ENCODE measurements at places on chromosomes 12 and 14. TPM values are rescaled to one million over a fixed set of nuclear protein-coding genes. Genes with fewer than 3 reads are reported as not detected.

FAM186B gene
- 0.10 TPM for total RNA-seq

BCL2L14 gene
- not detected for total RNA-seq

FOXN4 gene
- not detected for total RNA-seq

SMIM41 gene
- 0.33 TPM for total RNA-seq

GRCh38 chr12:114562654-114563053, 121.3 kb downstream of the TBX3 start:
- H3K27me3 ChIP-seq, result no peaks in the 10 kb centered on the region
- no peaks in the 10 kb centered on the region for H3K4me1 ChIP-seq
- no peaks in the 10 kb centered on the region for H3K36me3 ChIP-seq
- DNase-seq, result no peak
- H3K4me3 ChIP-seq, result no peak overlapping the region
- no peak overlapping the region for H3K27ac ChIP-seq

DNA sequence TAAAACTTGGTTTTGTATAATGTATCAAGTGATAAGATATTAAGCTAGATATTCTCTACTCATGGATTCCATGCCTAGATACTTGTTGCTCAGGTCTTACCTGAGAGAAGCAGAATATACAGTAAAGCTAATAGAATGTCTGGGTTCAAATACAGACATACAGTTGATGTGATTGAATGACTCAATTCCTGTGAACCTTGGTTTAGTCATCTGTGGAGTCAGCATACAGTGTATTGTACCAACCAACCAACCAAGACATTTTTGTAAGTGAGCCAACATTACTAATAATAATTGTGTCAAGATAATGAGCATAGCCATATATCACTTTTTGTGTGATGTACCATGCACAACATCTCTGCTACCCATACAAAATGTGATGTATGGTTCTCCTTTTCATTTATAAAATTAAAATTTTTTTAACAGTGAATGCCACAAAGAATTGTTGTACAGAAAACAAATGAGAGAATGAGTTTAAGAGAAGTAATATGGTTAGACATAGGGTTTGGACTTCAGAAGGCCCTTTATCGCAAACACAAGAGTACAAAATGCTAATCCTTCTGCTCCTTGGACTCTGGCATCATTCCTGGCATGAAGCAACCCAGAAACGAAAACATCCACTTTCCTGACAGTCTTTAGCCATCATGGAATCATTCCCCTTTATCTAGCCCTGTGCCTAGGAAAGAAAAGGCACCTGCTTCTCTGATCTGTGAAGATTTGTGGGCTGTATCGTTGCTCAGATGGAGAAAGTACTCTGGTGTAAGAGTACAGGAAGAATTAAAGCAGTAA, 977.2 kb upstream of the USP15 start:
- no peak overlapping the region for H3K4me3 ChIP-seq
- no peaks in the 10 kb centered on the region for H3K4me1 ChIP-seq
- H3K27me3 ChIP-seq, result no peaks in the 10 kb centered on the region

- no peak for DNase-seq
- H3K27ac ChIP-seq, result no peak overlapping the region
- H3K27me3 ChIP-seq, result no peaks in the 10 kb centered on the region
- no peaks in the 10 kb centered on the region for H3K36me3 ChIP-seq
Measured at GRCh38 chr12:32988982-32989381, 92.4 kb upstream of the PKP2 start.

DNA sequence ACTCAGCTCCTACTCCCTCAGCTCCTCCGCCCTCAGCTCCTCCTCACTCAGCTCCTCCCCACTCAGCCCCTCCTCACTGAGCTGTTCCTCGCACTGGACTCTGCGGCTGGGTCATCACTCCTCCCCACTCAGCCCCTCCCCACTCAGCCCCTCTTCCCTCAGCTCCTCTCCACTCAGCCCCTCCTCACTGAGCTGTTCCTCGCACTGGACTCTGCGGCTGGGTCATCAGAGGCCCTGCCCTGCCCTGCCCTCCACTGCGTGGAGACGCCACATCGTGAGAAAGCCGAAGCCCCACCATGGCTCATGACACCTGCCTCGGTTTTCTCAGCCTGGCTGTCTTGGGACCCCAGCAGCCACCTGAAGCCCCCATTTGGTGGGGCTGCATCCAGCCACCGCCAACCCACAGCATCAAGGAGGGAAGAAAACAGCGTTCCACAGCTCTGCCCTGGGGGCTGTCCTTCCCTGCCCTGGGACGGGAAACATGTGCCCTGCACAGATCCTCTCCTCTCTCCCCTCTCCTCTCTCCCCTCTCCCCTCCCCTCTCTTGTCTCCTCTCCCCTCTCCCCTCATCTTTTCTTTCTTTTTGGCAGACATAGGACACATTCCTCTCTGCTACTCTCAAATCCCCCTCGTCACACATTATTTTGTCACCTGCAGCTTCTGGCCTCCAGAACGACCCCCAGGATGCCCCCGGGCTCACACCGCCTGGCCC, 17.7 kb downstream of the NOC4L start:
- no peak overlapping the region for H3K27ac ChIP-seq
- peaks cover 32% of the 10 kb centered on the region for H3K36me3 ChIP-seq
- no peak for DNase-seq
- H3K27me3 ChIP-seq, result peaks cover 4% of the 10 kb centered on the region
- peaks cover 28% of the 10 kb centered on the region for H3K4me1 ChIP-seq

- DNase-seq, result no peak
- H3K27me3 ChIP-seq, result no peaks in the 10 kb centered on the region
- no peak overlapping the region for H3K4me3 ChIP-seq
- H3K4me1 ChIP-seq, result no peaks in the 10 kb centered on the region
Measured at GRCh38 chr12:85392508-85392907, 112.5 kb downstream of the ALX1 start.

DNA sequence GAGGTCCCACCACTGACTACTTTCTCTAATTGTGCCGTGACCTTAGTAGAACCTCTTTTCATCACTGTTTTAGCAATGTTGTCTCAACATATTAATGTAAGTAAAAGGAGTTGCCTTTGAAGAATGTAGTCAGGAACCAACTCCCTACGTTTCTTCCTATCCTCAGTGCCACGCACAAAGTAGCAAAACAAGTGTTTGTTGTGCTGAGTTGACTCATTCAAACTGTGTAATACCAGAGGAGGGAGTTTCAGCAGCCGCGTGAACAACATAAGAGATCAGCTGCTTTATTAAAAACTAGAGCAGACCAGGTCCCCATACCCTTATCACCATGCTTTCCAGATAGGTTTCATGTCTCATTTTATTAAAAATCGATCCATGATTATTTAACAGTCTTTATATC, 19.1 kb downstream of the PLBD1 start:
- no peak overlapping the region for H3K4me3 ChIP-seq
- H3K27me3 ChIP-seq, result no peaks in the 10 kb centered on the region
- no peaks in the 10 kb centered on the region for H3K4me1 ChIP-seq
- no peaks in the 10 kb centered on the region for H3K36me3 ChIP-seq

GRCh38 chr14:105937253-105938054, 411.1 kb downstream of the TMEM121 start:
- H3K4me1 ChIP-seq, result no peaks in the 10 kb centered on the region
- no peak for DNase-seq
- H3K27ac ChIP-seq, result no peak overlapping the region

GRCh38 chr14:79278798-79279644, 932.3 kb downstream of the DIO2 start:
- no peaks in the 10 kb centered on the region for H3K36me3 ChIP-seq
- H3K4me1 ChIP-seq, result peaks cover 24% of the 10 kb centered on the region
- H3K27me3 ChIP-seq, result peaks cover 22% of the 10 kb centered on the region
- peak; percentile 88 for DNase-seq

GRCh38 chr12:69345742-69346141, 2.4 kb upstream of the LYZ start:
- no peak for DNase-seq
- H3K36me3 ChIP-seq, result no peaks in the 10 kb centered on the region
- no peak overlapping the region for H3K27ac ChIP-seq
- no peaks in the 10 kb centered on the region for H3K4me1 ChIP-seq

- peaks cover 74% of the 10 kb centered on the region for H3K36me3 ChIP-seq
- H3K4me3 ChIP-seq, result no peak overlapping the region
- no peaks in the 10 kb centered on the region for H3K27me3 ChIP-seq
- no peak for DNase-seq
Measured at GRCh38 chr12:121250359-121250758, 40.4 kb downstream of the P2RX4 start.

DNA sequence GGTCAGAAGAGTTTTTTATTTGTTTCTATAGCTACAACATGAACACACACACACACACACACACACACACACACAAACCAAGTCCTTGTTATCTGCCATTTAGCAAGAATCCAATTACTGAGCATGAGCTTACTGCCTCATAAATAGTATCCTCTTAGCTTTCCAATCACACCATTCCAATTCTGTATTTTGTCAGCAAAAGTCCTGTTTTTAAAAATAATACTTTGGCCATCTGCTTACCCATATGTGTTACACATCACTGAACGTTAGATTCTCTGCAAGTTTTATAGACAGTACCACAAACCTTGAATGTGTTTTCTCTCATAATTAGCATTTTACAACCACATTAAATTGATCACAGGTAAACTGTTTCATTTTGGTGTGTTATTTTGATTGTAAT, 1905.4 kb upstream of the FLRT2 start:
- no peaks in the 10 kb centered on the region for H3K36me3 ChIP-seq
- H3K27me3 ChIP-seq, result no peaks in the 10 kb centered on the region
- H3K4me3 ChIP-seq, result no peak overlapping the region
- no peak overlapping the region for H3K27ac ChIP-seq
- no peaks in the 10 kb centered on the region for H3K4me1 ChIP-seq

DNA sequence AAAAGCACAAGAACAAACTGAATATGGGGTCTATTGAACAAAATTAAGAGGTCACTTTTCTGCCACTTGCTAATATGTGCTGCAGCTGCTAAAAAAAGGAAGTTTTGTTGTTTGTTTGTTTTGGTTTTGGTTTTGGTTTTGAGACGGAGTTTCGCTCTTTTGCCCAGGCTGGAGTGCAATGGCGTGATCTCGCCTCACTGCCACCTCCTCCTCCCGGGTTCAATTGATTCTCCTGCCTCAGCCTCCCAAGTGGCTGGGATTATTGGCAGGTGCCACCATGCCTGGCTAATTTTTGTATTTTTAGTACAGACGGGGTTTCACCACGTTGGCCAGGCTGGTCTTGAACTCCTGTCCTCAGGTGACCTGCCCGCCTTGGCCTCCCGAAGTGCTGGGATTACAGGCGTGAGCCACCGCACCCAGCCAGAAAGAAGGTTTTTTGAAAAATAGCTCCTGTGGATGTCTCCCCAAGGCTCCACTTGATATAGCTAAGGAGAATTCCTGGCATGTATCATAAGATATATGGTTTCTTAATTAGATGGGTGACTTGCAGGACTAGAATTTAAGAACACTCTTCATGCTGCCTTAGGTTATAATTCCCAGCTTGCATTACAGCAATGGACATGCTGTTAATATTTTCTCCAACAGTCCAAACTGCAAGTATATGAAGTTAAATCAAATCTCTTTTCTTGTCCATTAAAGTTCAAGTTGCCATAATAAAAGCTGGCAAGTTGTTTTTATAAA, 237.6 kb upstream of the AMIGO2 start:
- no peaks in the 10 kb centered on the region for H3K4me1 ChIP-seq
- DNase-seq, result no peak
- H3K4me3 ChIP-seq, result no peak overlapping the region
- H3K27ac ChIP-seq, result no peak overlapping the region

DNA sequence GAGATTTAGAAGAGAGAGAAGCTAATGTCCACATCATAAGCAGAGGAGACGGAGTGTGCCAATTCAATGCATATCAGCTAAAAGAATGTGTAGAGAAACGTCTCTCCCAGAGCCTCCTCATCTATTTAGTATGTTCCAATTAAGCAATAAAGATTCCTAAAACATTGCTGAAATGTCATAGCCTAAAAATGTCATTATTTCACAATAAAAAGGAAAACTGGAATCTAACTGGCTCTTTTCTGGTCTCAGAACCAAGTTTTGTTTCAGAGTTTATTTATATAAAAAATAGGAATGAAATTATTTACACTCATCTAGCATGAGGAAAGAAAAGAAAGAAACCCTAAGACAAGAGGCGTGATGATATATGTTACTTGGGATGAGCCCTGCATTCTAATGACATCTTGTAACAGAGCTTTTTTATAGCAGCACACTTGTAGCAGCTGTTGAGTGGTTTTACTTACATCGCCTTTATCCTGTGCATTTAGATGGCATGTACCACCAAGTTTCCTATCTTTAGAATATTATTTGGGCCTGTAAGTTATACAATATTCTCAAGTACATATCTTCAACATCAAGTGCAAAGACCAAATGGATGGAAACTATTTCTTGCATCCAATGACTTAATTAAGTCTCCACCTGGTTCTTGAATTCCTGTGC, 266.3 kb upstream of the PRKD1 start:
- H3K27ac ChIP-seq, result no peak overlapping the region
- H3K36me3 ChIP-seq, result no peaks in the 10 kb centered on the region
- no peak for DNase-seq
- peaks cover 3% of the 10 kb centered on the region for H3K4me1 ChIP-seq

DNA sequence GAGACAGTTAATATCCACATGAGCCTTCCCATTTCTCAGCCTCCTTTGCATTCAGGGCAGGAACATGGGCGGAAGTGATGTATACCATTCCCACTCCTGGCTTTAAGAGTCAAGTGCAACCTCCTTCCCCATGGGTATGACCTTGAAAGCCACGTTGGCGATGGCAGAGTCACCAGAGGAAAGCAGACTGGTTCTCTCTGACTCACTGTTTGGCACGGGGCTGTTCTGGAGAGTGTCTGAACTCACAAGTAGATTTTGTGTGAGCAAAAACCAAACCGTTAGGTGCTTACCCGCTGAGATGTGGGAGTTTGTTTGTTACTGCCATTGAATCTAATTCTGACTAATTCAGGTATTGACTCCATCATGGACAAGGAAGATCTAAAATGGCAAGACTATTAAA, 36.7 kb upstream of the PZP start:
- H3K27me3 ChIP-seq, result no peaks in the 10 kb centered on the region
- no peak overlapping the region for H3K27ac ChIP-seq
- H3K4me1 ChIP-seq, result no peaks in the 10 kb centered on the region
- H3K36me3 ChIP-seq, result no peaks in the 10 kb centered on the region
- H3K4me3 ChIP-seq, result no peak overlapping the region
- DNase-seq, result no peak
